ENCODE measurements at places on chromosomes 7 and 10. TPM values are rescaled to one million over a fixed set of nuclear protein-coding genes. Genes with fewer than 3 reads are reported as not detected.
A peak's percentile ranks its signal among the peaks of the same experiment; 100 is the strongest.

TMEM213 gene
- total RNA-seq = not detected

GRCh38 chr7:140525743-140526142, 46.4 kb upstream of the MKRN1 start:
- no peaks in the 10 kb centered on the region for H3K27me3 ChIP-seq
- DNase-seq = no peak
- H3K27ac ChIP-seq = no peak overlapping the region
- H3K36me3 ChIP-seq = no peaks in the 10 kb centered on the region

DNA sequence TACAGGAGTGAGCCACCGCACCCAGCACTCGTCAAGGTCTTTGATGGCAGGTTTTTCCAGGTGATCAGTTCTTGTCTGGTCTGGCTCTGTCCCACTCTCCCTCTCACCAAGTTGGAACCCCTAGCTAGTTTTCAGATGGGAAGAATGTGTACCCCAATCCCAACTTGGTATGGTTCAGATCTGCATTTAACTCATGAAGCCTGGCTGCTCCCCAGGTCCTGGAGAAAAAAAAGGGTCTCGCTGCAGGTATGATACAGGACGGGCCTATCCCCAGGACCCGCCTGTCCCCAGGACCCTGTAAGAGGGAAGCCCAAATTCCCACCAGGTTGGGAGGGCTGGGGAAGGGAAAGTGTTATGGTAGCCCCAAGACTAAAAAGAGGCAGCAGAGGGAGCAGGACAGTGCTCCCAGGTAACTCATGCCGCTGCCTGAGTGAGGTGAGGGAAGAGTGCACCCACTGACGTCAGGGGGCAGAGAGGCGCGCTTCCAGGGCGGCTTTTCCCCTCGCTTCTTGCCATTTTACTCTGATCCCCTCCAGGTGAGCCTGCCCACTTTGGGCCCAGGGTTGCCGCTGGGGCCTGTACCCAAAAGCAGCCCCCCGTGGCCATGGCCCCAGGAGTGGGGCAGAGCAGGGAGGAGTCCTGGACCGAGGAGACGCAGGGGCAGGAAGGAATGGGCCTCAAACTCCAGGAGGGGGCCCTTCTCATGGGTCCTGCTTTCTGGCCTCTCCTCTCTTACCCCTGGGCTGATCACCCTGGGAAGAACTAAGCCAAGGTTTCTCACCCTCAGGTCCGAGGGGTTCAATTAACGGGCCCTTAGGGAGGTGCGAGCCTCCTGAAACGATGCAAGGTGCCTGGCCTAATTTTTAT, 36.4 kb upstream of the SRRM3 start:
- H3K27ac ChIP-seq = peak overlapping the region; percentile 67
- peak overlapping the region; percentile 76 for H3K4me3 ChIP-seq
- H3K4me1 ChIP-seq = no peaks in the 10 kb centered on the region

DNA sequence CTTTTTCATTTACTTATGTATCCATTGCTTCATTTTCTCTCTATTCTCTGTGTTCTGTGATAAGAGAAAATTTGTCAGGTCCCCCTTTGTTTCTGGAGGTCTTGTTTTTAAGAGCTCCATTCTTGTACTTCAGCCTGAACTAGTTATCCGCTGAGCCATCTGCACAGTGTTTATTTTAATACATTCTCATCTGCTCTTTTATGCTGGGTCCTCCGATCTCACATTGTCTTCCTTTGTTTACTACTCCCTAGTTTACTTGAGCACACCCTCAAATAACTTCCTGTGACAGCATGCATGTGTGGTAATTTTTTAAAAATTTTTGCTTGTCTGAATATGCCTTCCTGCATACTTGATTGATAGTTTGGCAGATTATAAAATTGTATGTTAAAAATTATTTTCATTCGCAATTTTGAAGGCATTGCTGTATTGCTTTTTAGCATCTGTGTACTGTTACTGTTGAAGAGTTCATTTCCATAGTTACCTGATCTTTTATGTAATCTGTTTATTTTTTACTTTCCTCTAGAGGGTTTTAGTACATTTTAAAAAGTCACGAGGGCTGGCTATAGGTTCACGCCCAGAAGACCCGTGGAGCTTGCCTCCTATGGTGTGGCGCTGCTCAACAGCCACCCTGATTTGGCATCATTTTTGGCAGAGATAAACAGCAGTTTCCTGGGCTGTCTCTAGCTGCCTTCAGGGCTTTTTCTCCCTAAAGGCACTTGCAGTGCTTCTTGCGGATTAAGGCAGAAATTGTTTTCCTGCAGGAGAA, 31.9 kb downstream of the RSBN1L start:
- DNase-seq = no peak
- H3K4me1 ChIP-seq = peaks cover 15% of the 10 kb centered on the region
- H3K27me3 ChIP-seq = no peaks in the 10 kb centered on the region
- H3K27ac ChIP-seq = no peak overlapping the region

DNA sequence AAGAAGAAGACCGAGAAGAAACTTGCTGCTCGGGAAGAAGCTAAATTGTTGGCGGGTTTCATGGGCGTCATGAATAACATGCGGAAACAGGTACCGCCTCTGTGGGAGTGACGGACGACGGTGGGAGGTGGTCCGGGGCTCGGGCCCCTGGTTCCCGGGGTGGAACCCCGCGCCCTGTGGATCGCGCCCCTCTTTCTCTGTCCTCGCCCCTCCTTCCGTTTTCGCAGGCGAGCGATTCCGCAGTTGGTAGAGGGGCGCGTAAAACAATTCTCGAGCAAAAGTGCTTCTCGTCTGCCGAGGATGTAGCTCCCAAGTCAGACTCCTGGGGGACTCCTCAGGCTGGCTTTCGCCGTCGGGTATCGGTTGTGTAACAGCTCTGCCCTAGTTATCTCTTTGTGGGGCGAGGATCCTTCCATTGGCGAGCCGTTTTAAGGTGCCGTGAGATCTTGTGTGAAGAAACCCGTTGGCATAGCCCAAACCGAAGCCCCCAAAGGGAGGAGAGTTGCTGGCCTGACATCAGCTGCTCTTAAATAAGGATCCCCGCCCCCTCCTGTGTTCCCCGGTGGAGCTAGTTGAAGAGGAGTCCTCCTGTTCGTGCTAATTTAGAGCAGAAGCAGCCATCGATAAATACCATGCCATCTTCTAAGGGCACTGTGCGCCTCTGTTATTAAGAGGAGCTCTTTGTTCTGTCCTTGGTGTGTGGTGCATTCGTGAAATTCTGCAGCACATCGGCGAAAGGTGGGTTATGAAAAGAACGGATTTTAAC, 655 bp downstream of the KLHL7 start:
- H3K4me3 ChIP-seq = peak overlapping the region; percentile 98
- peak overlapping the region; percentile 92 for H3K27ac ChIP-seq
- no peaks in the 10 kb centered on the region for H3K36me3 ChIP-seq
- no peaks in the 10 kb centered on the region for H3K27me3 ChIP-seq

AASS gene
- 29.8 TPM for total RNA-seq

DNA sequence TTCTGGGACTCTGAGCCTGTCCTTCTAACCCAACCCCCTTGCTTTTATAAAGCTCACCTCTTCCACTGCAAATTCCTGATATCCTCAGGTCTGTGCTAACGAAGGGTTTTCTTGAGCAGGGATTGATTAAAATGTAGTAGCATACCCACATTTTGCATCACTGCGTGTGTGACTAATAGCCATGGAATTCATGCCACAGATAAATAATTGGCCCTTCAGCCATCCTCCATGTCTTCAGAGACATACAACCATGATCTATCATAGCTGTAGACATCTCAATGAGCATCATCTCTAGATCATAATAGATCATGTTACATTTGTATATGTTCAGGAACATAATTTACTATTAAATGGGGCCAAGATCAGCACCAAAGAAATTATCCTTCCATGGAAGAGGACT, 990.3 kb downstream of the KCNMA1 start:
- no peak overlapping the region for H3K4me3 ChIP-seq
- H3K36me3 ChIP-seq = no peaks in the 10 kb centered on the region
- H3K4me1 ChIP-seq = no peaks in the 10 kb centered on the region
- H3K27ac ChIP-seq = no peak overlapping the region
- H3K27me3 ChIP-seq = no peaks in the 10 kb centered on the region
- no peak for DNase-seq

- DNase-seq = no peak
- H3K27ac ChIP-seq = no peak overlapping the region
- peaks cover 2% of the 10 kb centered on the region for H3K4me1 ChIP-seq
- no peaks in the 10 kb centered on the region for H3K36me3 ChIP-seq
Observed at GRCh38 chr7:56174346-56174874, 58.2 kb upstream of the NUPR2 start.

DNA sequence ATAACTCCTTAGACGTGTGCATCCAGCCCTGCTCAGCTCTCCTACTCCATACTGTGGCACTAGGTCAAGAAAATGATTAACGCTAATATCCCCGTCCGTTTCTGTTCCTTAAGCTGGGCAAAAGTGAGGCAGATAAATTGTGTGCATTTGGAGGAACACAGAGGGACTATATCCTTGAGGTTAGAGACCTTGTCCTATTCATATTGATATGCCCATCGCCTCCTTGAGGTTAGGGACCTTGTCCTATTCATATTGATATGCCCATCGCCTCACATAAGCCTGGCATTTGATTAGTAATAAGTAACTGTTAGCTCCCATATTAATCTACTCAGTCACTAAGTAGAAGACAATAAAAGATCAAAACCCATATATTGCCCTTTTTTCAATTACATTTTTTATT, 12.9 kb upstream of the TAX1BP1 start:
- no peak overlapping the region for H3K4me3 ChIP-seq
- no peaks in the 10 kb centered on the region for H3K36me3 ChIP-seq
- no peak for DNase-seq
- no peak overlapping the region for H3K27ac ChIP-seq

DNA sequence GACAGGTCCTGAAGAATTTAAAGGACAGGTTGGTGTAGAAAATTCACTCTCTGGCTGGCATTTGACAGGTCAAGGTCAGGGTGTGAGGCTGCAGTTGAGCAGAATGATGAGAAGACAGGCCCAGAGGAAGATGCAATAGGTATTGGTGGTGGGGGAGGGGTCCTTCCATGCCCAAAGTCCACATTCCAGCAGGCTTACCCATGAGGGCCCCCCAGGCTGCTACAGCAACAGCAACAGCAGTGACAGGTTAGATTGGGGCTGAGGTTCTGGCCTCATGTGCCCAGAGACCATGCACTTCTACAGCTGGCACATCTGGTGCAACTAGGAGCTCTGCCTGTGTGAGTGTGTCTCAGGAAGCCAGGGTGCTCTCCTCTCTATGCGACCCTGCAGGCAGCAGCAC, 223.5 kb upstream of the GHITM start:
- H3K27me3 ChIP-seq = no peaks in the 10 kb centered on the region
- no peak overlapping the region for H3K27ac ChIP-seq
- H3K36me3 ChIP-seq = no peaks in the 10 kb centered on the region

Measured in testis (tissue), 5 donors.